ENCODE measurements at places on chromosomes 5 and 9.

GRCh38 chr5:176895831-176896230, 3.3 kb downstream of the HK3 start:
- no peak for DNase-seq

DNA sequence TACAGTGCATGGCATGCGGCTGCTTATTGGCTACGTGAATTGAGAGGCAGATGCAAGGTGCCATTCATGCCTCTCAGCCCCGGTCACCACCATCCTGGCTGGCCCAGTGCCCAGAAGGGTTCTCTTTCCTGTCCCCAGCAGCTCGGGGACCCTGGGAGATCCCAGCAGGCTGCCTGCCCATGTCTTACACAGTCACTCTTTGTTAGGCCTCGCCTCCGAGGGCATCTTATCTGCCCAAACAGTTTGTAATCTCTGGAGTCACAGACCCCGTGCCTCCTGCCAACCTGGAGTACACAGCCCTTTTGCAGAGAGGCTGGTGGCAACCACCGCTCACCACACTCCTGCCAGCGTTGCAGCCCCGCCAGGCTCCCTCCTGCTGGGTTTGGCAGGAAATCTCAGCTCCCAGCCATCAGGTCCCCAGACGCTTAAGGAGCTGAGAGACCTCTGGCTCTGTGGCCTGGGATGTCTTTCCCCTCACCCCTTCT, 7.0 kb upstream of the AK1 start:
- DNase-seq = no peak

DNA sequence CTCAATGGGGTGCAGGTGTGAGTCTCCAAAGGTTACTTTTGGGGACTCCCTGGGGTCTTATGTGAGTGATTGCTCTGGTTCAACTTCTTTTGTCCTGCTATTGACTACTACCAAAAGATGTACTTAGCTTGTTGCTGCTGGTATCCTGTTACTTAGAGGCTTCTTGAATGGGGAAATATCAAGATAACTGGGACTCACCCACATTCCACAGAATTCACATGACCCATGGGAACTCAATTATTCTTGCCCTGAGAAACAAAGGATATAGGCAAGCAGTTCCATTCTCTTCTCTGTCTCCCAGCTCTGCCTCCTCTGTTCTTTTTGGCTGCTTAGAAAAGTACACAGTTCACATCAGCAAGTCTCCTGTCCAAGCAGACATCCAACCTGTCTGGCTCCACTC, 105.9 kb downstream of the UNC13B start:
- DNase-seq = no peak

DNA sequence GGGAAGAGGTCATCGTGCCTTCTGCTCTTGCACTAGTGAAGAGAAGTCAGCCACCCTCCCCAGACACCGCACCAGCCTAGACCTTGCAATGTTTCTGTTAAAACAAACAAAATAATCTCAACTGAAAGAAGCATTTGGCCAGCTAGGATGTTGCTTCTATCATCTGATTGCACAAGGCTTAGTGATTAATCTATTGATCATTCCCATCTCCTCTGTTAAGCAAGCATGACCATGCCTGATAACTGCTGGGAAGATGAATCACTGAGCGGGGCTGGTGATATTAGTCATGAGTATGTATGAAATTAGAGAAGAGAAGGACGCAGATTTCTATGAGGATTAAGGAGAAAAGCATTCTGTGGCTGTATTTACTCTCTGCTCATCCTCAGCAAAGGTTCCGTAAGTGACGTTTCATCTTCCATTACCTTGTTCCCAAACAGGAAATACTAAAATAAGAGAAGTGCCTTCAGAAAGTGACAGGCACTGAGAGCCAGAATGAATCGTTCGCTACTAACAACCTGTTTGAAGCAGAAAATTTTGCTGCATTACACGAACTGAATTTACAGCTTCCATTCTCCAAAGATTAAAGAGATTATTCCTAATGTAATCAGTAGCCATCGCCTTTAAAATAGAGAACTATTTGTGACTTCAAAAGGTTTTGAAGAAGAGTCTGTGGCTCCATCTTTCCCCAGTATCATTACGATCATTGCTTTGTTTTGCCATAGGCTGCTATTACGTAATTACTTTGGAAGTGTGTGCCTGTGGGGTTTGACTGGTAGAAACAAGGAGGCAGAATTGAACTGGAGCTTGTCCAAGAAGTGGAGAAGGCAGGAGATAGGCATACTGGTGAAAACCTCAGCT, 219.1 kb downstream of the MED10 start:
- DNase-seq = no peak

DNA sequence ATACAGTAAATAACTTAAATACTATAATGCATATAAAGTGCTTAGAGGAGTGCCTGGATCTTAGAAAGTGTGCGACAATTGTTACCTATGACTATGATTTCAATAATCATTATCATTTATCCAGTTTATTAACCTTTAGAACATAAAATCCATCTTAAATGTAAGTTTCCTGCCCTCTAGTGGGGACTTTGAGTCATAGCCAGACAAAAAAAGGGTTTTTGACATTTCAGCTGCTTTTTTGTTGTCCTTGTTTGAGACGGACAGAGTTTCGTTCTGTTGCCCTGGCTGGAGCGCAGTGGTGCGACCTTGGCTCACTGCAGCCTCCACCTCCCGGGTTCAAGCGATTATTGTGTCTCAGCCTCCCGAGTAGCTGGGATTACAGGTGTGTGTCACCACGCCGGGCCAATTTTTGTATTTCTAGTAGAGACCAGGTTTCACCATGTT, 9.7 kb upstream of the C9orf152 start:
- peak; percentile 74 for DNase-seq

- no peak for DNase-seq
These were observed 8.8 kb downstream of the TENT4A start for GRCh38 chr5:6722015-6722414.

DNA sequence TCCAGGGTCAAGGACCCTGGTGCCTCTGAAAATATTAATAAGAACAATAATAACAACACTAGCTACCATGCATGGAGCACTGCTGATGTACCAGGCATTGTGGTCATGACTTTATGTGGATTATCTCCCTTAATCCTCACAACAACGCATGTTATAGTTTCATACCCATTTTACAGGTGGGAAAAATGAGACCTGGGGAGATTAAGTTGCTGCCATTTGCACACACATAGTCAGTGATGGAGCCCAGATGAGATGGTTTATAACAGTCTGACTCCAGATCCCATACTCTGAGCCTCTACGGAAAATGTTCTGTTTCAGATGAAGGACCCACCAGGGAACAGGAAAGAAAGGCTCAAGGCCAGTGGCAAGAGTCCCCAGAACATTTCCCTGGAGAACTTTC, 48.2 kb upstream of the PPARGC1B start:
- no peak for DNase-seq

DNA sequence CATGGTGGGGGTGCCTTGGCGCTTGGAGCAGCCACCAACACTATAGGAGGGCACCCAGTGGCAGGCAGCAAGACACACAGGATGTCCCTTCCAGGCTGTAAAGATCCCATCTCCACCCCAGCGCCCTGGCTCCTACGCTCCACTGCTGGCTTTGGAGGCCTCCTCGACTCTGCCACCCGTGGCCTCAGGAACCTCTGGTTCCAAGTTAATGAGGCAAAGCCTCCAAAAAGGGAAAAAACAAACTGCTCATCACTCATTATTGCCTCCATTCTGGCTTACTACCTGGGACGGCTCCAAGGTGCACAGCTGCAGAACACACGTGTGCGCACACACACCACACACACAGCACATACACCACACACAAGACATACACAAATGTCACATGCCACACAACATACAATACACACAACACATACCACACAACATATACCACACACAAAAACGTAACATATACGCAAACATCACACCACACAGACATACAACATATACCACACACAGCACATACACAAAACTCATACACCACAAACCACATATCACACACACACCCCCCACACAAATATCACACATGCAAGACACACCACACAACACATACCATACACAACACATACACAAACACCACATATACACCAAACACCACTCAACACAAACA, 45.3 kb downstream of the ROR2 start:
- no peak for DNase-seq

- DNase-seq = no peak
These were observed 957.8 kb upstream of the TYRP1 start for GRCh38 chr9:11735391-11735790.

DNA sequence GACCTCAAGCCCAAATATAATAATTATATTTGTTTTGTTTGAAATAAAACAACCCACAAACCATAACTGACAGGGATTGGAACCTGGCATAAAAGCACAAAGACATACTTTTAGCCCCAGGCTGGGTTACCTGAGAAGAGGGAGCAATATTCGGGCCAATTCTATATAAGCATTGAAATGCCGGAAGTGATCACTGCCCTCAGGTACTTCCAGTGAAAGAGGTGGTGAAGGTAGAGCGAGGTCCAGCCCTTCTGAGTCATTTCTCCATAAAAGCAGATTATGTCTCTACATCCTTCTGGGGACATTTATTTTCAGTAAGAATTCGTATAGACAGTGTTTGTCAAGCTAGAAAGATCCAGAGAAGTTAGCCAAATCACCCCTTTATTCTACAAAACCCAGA, 59.6 kb downstream of the GCNT4 start:
- DNase-seq = no peak

DNA sequence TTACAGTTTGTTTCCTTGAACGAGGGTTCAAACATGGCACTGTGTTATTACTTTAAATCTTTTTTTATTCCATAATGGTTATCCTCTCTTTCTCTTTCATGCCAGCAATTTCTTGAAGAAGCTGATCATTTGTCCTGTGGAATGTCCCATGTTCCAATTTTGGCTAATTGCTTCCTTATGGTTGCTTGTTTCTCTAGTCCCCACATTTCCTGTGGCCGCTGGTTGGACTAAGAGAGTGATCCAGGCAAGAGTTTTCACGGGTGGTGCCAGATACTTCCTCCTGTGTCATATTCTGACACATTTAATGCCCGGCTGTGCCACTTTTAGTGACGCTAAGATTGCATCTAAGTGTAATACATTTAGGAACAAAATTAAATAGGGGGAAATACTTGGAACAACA, 83.8 kb upstream of the FAM169A start:
- no peak for DNase-seq

DNA sequence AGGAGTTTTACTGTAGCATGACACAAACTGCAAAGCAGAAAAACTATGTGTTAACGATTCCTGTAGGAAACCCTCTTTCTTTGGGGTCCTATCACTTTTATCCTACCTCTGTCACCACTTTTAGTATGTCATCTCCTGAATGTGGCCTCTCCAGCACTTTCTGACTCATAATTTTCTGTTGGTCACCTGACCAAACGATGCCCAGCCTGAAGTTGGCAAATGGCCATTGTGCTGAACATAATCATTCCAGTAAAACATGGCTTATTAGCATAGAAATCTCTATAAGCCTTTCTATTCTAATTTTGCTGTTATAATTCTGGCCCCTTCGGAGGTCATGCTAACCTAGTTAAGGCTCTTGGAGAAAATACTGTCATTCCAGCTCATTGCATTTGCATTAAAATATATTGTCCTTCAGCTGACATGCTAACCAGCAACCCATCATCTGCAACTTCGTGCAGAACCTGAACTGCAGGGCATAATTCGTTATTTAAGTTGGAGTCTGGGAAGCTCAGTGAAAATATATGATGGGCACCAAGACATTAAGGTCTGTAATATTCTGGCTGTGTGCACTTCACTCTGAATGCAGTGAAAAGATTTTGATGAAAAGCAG, 140.3 kb downstream of the NMUR2 start:
- DNase-seq = no peak

GRCh38 chr5:157511651-157512644, 51.9 kb downstream of the NIPAL4 start:
- peak; percentile 88 for DNase-seq

- DNase-seq = no peak
These were observed 351.7 kb downstream of the DIRAS2 start for GRCh38 chr9:90290716-90291485.

- peak; percentile 23 for DNase-seq
These were observed 45.9 kb downstream of the EHMT1 start for GRCh38 chr9:137664676-137665075.

- DNase-seq = peak; percentile 43
These were observed 157.7 kb upstream of the POU5F2 start for GRCh38 chr5:93899026-93899600.

DNA sequence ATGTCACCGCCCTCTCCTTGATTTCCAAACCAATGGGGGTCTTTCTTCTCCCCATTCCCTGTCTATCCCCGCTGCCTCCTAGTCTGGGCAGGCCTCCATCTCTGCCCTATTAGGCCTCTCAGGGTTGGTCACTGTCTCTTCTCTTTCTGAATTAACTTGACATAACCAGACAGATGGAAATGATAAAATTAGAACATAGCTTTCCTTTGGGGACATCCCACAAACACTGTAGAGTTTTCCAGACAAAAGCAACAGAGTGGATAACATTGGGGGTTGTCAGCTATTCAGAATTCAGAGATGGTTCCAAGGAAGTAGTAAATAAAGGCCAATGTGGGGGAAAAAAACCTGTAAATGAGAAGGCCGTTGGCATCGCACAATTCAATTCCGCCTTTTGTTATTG, 24.7 kb downstream of the LHX6 start:
- DNase-seq = no peak

GRCh38 chr9:109963079-109963478, 183.1 kb downstream of the PALM2AKAP2 start:
- DNase-seq = no peak

DNA sequence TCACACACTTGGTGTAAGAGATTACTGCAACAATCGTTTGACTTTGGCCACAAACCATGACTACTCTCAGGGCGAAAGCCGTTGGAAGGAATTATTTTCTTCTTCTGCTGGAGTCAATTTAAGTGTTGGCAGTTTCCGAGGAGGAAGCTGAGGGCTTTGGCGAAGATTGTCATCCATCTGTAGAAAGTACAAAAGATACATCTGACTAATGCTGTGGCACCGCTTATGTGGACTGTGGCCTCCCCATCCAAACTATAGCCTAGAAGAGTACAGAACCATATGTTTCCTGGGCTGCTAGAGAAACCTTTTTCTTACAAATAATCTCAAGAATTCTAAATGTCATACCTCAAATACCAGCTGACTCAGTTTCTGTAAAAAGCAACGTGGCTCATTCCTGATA, 7.4 kb downstream of the MTX3 start:
- DNase-seq = no peak

DNA sequence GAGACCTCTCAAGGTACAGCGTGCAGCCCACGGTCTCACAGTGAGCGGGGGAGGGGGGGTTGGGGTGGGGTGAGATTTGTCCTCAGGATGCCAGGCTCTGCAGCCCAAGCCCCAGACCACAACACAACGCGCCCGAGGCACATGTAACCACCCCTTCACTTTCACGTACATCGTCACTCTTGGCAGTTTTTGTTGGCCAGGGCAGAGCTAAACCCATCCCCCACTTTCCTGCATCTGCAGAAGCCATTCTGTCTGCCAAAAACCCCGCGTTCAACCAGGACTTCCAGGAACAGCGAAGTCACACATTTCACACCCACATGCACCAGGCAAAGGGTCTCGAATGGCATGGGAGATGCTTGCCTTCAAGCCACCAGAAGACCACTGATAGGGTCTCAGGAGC, 9.4 kb upstream of the SMIM23 start:
- no peak for DNase-seq

GRCh38 chr9:72753266-72753893, 199.5 kb downstream of the ALDH1A1 start:
- DNase-seq = peak; percentile 67

- DNase-seq = no peak
These were observed 25.1 kb downstream of the SPACA9 start for GRCh38 chr9:132903574-132904492.
